ENCODE measurements at places on chromosomes 6 and 20.

DNA sequence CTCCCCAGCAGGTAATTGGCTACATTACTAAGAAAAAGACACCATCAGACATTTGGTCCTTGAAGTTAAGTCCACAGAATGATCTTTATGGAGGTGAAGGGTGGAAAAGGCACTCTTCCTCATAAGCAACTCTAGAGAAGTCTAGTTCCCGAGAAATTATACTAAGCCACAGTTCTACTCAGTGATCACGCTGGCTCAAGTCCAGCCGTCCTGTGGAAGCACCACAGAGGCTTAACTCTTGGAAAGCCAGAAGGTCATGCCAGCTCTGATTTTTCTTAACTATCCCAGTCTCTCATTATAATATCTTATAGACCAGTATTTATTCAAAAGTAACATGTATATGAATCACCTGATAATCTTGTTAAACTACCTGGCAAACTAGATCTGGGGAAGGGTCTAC is 258.5 kb downstream of the EYA4 start:
- no peak for DNase-seq

DNA sequence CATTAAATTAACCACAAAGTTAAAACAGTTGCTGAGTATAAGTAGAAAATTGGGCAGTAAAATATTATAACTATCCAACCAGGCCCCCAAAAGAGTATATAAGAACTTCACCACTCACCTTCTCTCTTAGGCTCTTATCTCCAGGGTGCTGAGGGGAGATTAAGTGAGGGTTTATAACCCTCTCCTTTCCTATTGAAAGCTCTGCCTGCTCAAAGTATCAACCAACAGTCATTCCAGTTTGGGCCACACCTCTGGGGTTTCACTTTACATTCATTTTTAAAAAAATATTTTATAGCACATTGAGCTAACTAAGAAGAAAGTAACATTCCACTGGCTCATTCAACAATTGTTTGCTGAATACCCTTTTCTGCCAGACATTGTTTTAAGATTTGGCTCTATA is 22.1 kb downstream of the GSTA4 start:
- DNase-seq = no peak

DNA sequence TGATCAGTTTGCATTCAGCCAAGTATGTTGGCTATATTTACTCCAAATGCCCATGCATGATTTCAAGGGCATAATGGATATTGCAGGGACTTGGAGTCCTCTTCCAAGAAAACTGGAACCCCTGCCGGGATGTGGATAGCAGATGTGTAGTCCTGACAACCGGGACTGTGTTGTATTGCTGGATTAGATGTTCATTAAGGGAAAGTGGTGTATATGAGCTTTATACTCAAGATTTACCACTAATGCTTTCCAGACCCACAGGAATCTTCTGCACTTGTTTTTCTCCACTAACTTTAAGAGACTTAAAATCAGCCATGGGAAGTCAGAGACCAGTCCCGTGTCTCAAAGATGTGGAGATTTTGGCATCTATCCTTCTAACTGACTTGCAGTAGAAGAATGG is 770.9 kb downstream of the HDGFL1 start:
- no peak for DNase-seq

GRCh38 chr20:43972051-43972450 is 57.4 kb downstream of the TOX2 start:
- DNase-seq = no peak

- no peak for DNase-seq
Observed at GRCh38 chr20:6200092-6200491, 77.3 kb upstream of the FERMT1 start.

Data from putamen (tissue), 1 donor.